Lower leg skin (tissue), 4 donors: ENCODE measurements at places on chromosomes 12 and 14.

DNA sequence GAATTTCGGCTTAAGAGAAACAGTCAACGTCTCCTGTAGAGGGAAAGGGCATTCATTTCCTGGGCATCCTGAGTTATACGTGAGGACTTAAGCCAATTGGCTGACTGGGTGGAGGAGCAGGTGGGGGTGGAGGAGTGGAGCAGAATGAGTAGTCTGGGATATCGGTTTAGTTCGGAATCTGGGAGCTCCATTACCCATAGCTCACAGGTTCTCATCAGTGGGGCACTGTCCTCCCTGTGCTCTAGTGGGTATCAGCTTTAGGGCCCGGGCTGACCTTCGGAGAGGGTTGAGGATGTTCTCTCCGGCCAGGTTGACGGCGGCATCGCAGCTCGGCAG is 704 bp downstream of the SDR39U1 start:
- peak; percentile 56 for DNase-seq

DNA sequence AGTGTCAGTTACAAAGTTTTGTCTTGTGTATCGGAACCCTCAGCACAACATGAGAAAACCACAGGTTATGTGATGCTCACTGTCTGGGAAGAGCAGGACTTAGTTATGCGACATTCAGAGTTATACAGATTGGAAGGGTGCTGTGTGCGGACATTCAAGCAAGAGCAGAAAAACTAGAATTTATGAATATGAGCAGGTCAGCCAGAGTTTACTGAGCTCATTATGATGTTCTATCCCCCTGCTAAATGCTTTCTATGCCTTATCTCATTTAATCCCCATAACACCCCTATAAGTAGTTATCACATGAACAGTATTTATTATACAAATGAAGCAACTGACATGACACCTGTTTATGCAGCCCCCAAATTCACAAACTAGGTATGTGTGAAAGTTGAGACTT is 1083.2 kb downstream of the FLRT2 start:
- DNase-seq, result no peak

- DNase-seq, result no peak
Measured at GRCh38 chr12:45469902-45470301, 254.0 kb downstream of the ANO6 start.

DNA sequence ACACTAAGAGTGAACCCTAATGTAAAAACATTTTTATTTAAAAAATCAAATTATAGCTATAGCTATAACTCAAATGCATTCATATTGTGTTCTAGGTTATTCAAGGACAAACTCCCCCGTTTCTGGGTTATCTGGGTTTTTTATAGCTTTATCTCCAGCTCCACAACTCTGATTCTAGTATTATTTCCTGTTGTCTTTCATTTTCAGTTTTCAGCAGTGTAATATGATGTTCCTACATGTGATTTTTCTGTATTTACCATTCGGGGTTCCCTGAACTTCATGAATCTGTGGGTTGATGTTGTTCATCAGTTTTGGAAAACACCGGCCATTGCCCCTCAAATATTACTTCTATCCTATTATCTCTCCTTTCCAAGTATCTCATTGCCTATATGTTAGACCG is 221.9 kb upstream of the FOXN3 start:
- DNase-seq, result no peak

DNA sequence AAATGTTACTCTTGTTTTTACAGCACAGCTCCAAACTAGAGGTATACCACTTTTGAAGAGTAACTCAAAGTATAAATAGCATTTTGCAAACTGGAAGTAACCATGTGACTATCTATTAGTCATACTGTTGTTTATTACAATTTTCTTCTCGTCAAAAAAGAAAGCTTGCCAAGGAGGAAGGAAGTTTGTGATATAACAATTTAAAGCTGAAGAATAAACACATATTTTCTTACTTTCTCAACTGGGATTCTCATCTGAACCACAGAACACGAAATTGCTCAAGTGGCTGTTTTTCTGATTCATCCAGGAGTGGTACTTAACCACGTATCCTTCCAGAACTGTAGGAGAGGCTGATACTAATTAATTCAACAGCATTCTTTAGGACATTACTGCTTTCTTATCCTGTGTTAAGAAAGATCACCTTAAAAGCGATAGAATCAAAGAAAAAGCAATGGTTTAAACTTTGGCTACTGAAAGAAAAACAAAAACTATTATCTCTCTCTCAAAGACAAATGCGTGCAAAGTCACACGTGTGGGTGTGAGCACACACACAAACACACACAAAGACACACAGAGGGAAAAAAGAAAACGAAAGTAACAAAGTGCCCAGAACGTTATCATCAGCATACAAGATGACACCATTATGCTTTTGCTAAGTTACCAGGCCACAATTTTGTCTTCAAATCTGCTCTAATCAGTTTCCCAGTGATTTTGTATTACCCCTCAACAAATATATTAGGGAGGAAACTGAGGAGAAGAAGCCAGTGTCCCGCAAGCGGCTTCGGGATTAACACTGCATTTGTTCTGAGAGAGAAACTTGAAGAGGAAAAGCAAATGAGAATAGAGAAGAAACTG is at the start of gene CLEC2B:
Gene CLEC2B (minus strand): TSS at position 48 of the 855 bp plus-strand sequence.
- DNase-seq, result no peak

GRCh38 chr12:123149088-123149487 is 1.8 kb downstream of the PITPNM2 start:
- DNase-seq, result no peak

GRCh38 chr12:32390572-32391219 is 8.7 kb upstream of the FGD4 start:
- DNase-seq, result no peak

DNA sequence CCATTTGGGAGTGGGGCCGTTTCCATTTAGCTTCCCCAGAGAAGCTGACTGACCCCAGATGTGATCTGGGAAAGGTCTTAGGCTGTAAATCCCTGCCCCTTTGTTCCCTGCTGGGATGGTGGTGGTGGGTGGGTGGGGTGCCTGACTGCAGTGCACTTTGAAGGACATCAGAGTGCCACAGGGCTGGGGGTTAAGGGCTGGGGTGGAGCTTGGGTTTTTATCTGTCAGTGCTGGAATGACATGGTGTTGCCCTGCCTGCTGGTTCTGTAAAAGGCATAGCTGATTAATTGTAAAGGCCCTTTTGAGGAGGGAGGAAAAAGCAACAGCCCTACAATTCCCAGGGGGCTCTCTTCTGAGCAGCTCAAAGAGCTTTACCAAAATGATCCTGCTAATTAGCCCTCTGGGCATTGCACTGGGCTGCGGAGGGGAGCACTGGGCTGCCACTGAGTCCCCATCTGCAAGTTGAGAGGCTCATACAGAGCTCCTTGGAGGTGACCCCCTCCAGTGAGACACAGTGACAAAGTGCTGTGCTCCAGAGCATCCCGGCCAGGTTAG is 21.1 kb downstream of the PLEKHG3 start:
- DNase-seq, result peak; percentile 65

- peak; percentile 87 for DNase-seq
Measured at GRCh38 chr12:123150744-123151456, at the start of gene PITPNM2. Gene PITPNM2, minus strand, starts transcription at chr12:123151090. Its CDS starts 116,500 bp downstream, at chr12:123034590.

GRCh38 chr12:103840876-103841689 is at the start of gene NT5DC3:
Gene NT5DC3, minus strand, starts transcription at chr12:103841234. Its CDS starts 78 bp downstream, at chr12:103841156.
- peak; percentile 43 for DNase-seq

- DNase-seq, result no peak
Measured at GRCh38 chr12:80698256-80698655, 9.2 kb upstream of the MYF6 start.

- peak; percentile 62 for DNase-seq
Measured at GRCh38 chr12:82650627-82651337, 35.9 kb upstream of the TMTC2 start.

GRCh38 chr14:90842726-90843125 is 26.5 kb upstream of the TTC7B start:
- peak; percentile 12 for DNase-seq

DNA sequence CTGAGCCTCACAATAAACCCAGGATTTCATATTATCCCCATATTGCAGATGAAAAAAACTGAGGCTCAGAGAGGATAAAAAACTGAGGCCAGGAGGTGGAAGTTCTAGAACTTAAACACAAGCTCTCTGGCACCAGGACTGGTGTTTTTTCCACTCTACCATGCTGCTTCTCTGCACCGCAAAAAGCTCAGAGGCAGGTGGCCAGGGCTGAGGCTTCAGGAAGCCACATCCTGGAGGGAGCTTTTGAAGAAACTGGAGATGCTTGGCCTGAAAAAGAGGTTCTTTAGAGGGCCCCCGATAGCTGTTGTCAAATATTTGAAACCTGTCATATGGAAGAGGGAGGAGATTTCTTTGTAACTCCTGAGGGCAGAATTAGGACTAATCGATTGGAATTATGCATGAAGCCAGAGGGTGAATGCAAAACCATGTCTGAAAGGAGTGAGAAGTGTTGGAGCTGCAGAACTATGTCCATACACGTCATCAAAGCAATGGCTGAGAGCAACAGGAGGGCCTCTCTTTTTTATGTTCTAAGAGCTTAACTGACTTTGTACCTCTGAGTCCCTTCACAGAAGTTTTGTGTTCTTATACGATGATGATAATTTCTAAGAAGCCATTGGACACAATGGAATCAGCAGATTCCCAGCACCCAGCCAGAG is 448.6 kb downstream of the FUT8 start:
- peak; percentile 60 for DNase-seq

GRCh38 chr12:122437656-122438121 is 15.2 kb upstream of the CLIP1 start:
- DNase-seq, result peak; percentile 89

DNA sequence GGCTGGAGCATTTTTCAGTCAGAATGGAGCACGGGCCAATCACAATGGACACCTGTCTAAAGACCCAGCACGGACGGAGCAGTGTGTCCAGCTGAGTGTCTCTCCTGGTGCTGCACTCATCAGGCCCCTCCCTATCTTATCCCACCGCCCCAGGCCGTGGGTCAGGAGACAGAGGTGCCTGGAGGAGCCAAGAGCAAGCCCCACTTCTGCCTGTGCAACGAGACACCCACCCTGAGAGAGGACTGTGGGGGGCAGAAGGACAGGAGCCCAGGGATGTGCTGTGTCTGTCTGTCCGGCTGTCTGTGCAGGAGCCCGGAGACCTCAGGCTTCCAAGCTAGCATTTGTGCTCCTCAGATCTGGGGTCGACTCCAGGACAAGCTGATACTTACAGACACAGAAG is 69.6 kb upstream of the SFSWAP start:
- DNase-seq, result no peak

DNA sequence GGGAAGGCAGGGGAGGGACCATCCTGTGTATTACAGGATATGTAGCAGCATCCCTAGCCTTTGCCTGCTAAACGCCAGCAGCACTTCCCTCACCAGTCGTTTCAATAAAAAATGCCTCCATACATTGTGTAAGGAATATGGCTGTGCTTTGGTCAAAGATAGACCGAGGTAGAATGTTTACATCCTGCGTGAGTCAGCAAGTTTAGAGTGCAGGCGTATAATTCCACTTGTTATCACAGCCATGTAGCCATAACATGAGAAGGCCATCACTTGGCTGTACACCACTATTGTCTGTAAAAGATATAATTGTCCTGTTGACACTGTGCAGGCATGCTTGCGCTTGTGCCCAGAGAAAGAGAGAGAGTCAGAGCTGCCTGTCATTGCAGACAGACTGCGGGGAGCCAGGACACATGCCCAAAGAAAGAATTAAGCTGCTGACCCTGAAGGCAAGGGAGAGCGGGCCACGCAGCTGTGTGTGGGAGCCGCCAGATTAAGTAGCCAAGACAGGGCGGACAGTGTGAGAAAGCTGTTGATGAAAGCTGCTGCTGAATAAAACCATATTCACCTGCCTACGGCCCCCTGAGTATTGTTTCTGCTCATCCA is 68.4 kb downstream of the CRACR2A start:
- no peak for DNase-seq

DNA sequence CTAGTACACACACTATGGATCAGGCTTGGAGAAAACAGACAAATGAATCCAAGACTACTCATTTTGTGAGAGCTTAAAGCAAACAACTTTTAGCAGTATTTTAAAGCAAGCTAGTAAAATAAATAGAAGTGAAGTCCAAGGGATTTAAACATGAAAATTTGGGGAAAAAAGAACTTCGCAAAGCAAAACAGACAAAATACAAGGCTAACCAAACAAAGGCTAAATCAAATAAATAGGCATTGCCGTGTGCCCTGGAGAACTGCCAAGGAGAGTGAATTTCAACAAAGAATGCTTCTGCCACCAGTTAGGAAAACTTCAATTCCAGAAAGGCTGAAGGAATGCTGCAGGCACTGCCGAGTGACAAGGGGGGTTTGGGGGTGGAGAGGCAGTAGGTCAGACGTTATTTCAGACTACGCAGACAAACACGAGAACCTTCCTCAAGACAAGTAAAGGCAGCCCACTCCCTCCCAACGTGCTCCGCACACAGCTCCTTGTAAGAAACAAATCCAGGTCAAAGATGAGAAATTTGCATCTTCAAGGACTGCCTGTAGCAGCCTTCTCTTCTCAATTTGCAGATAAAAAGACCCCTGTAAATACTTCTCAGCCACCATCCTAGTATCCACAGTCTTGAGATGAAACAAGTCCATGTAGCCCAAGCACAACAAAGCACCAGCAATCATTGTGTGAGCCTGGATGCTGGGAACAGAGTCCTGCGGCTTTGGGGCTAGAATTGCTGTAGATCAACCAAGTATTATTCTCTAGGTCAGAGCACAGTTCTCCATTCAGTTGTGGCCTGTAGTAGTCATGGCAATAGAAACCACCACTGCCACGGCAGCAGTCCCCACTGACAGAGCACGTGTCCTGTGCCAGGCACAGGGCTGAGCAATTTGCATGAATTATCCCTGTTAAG is 43.3 kb downstream of the EFCAB11 start:
- peak; percentile 22 for DNase-seq

GRCh38 chr12:30514666-30515065 is 181.0 kb downstream of the IPO8 start:
- no peak for DNase-seq

- no peak for DNase-seq
Measured at GRCh38 chr14:104419865-104420505, 159.6 kb upstream of the C14orf180 start.

DNA sequence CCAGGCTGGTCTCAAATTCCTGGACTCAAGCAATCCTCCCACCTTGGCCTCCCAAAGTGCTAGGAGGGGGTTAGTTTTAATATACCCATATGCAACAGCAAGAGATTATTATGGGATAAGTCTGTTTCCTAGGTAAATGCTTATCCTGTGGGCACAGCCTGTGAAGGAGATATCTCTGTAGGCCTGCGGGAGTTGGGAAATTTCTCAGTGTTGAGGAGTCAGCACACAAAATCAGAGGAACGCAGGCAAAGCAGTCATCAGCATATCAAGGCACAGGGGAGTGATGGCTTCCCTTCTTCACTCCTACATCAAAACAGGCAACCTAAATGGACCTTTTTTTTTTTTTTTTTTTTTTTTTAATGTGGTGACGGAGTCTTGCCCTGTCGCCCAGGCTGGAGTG is 20.9 kb upstream of the TMED10 start:
- no peak for DNase-seq

- DNase-seq, result no peak
Measured at GRCh38 chr14:24240110-24240918, 2.1 kb downstream of the TINF2 start.

GRCh38 chr14:44446965-44447364 is 60.1 kb downstream of the FSCB start:
- DNase-seq, result no peak

GRCh38 chr12:14921218-14921617 is 17.1 kb downstream of the ERP27 start:
- no peak for DNase-seq

DNA sequence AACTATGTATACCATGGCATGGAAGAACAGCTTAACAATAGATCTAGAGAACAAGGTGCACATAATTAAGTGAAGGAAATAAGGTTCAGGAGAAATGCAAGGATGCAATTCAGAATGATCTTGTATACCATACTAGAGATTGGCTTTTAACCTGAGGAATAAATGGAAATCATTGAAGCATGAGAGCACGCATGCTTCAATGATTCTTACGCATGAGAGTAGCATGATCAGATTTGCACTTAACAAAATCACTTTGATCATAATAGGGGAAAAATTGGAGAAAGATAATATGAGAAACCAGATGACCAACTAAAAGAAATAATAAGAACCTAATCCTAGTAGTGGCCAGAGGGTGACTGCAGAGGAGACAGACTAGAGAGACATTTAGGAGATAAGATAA is 133.3 kb upstream of the FSCB start:
- no peak for DNase-seq
